Stimulated activated CD4-positive, alpha-beta T cell treated with anti-CD3 and anti-CD28 coated beads, Interleukin-2, amount 100 ng/mL, for 48 hours (primary cell): ENCODE measurements at places on chromosomes 5 and 9.

DNA sequence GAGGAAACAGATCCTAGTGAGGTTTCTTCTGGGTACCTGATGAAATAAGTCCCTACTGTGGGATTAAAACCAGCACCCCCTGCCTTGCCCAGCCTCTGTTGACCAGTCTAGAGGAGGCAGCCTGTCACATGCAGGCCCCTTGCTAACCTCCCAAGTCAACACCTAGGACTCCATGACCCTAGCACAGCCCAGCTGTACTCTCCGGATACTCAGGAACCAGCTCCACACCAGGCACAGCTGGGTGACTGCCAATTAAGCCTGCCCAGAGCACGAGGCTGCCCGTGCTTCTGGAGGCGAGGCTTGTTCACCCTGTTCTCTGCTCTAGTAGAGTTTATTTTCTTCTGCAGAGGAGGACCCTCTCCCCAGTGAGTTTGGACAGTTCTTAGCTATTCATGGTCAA is 92.5 kb downstream of the SNX24 start:
- DNase-seq = no peak

DNA sequence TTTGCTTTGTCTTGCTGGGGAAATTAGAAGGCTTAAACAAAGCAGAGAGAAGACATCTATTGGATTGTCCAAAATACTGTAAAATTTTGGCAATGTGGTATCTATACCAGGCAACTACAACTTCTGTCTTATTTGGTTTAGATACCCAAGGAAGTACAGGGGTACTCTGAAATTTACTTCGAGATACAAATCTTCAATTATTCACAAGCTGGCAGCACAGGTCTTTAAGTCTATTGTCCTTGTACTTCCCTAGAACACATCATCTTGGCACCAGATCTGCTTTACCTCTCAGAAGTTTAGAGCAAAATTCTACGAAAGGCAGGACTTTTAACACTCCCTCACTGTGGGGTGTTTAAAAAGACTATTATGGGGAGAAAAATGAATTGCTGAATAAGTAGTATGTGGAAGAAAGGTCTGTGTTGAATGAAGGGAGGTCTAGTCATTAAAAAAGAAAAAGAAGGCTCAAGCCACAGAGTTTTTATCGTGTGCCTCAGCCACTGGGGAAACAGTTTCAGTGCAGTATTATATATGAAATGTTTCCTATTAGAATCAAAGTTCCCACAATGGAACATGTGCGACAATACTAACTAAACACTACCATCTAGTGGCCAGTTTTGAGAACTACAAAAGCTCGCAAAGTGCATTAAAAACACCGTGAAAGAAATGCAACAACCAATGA is 93.7 kb downstream of the PDE4D start:
- DNase-seq = no peak

GRCh38 chr5:132215329-132215728 is 12.3 kb downstream of the P4HA2 start:
- no peak for DNase-seq

- no peak for DNase-seq
Observed at GRCh38 chr9:35350827-35351549, 138.9 kb upstream of the RUSC2 start.
